ENCODE measurements at places on chromosomes 7 and 10.

DNA sequence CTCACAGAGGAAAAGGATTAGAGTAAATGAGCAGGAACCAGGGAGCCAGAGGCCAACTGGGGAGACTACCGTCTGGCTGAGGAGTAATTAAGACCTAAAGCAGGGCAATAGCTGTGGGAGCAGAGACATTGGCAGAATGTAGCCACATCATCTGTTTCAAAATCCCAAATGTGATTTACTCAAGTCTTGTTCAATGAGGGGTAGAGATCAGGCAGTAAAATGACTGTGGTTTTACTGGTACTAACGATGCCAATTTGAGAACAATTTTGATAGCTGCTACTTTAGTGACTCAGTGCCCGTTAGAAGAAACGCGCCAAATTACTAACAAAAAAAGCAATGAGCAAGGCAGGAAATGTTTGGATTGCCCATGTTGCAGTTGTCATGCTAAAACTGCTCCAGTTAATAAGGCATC is 12.7 kb upstream of the MIOS start:
- no peak for DNase-seq

- DNase-seq = no peak
Observed at GRCh38 chr10:133385214-133385613, 6.2 kb downstream of the PAOX start.

- DNase-seq = no peak
Observed at GRCh38 chr7:21777921-21778320, 167.8 kb downstream of the CDCA7L start.

DNA sequence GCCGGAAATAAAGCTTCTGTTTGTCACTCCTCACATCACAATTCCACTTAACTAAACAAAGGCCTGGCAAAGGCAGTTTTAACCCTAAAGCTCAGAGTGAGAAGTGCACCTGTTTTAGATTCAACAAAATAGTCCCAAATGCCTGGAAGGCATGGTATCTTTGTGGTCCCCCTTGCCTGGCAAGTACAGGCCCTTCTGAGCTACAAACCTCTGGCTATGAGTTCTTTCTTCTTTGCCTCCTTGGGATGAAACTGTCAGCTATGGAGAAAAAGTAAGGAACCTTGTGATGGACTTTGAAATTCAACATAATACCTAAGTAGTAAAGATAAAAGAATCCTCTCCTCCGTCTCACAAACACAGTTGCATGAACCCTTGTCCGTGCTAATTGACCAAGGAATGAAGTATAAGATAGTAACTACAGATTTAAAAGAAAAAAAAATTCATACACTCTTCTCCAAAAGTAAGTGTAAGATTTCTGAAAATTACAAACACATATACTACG is 244.5 kb upstream of the ETV1 start:
- no peak for DNase-seq

DNA sequence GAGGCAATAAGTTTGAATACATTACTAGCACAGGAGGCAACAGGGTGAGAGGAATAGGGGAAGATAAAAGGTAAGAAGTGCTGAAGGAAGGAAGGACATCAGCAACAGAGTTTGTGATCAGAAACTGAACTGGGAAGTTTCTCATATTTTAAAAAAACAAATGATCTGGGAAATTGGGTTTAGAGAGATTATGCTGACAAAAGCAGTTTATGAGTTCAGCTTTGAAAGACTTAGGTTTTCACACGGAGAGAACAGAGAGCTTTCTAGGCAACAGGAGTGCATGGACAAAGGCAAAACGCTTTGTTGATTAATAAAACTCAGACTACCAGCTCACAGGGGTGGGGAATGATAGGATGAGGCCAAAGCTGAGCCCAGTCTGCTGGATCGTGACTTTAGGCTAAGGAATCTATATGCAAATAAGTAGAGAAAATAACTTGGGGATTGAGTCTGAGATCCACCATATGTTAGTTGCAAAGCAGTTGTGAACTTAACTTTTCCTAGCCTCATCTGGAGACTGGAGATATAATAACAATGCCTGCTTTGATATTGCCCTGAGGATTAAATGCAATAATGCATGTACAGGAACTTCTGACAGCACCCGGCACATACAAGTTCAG is 4.2 kb downstream of the OSBPL3 start:
- no peak for DNase-seq

GRCh38 chr7:75024922-75025321 is 48.7 kb downstream of the RCC1L start:
- no peak for DNase-seq

DNA sequence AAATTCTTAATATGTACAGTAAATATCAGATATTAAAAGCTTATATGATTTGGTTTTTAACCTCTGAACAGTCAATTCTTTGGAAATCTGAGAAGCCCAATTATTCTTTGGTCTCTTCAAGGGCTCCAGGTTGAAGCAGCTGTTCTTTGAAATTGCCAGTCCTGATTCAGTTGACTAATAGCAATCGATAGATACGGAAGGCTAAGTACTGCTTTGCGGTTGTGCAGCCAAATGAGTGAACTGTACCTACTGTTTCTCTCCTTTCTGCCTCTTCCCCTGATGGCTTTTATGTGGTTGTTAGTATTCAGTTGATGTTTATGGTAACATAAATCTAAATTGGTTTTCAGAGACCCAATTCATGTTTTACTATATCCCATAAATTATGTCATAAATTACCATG is 103.1 kb upstream of the RPA3 start:
- no peak for DNase-seq

DNA sequence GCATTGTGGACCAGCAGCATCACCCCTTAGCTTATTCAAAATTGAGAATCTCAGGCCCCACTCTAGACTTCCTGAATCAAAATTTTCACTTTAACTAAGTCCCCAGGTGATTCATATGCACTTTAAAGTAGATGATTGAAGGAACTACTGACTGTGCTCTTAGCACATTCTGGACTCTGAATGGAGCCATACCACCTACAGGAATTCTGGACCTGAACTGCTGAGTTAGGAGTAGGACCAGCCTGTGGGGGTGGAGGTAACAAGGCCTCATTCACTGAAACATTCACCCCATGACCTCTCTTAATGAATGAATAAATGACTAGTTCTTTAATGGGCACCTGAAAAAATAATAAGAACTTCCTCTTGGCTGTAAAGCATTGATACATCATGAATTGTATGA is 7.3 kb downstream of the PDK4 start:
- no peak for DNase-seq

GRCh38 chr7:140203556-140203955 is 26.8 kb upstream of the KDM7A start:
- DNase-seq = no peak

GRCh38 chr7:71695186-71695585 is 563.2 kb downstream of the GALNT17 start:
- DNase-seq = no peak

- no peak for DNase-seq
Observed at GRCh38 chr7:116236020-116236630, 25.8 kb downstream of the TES start.

DNA sequence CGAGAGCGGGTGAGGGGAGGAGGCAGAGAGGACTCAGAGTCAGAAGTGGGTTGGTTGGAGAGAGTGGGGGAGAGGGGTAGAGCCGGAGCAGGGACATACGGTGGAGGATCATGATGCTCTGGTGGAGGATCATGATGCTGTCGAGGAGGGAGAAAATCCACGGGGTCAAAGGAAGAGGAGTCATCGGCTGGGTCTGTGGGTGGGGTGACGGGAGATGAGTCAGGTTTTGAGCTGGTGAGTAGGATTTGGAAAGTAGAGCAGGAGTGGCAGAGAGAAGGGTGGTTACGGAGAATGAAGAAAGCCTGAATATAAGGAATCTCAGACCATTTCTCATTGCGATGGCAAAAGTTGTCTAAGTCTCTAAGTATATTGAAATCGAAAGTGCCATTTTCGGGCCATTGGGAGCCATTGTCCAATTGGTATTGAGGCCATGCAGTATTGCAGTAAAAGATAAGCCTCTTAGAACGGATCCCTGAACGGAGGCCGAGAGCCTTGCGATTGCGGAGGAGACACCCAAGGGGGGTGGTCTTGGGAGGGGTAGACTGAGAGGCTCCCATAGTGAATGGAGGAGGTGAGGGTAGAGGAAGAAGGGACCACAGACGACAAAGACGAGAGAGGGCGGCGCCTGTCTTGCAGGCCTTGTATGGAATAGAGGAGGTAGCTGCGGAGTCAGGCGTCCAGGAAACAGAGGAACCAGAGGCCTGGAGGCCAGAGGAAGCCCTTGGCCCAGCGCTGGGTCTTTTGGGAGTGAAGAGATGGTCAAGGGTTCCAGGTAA is 23.8 kb downstream of the SCIN start:
- DNase-seq = no peak

DNA sequence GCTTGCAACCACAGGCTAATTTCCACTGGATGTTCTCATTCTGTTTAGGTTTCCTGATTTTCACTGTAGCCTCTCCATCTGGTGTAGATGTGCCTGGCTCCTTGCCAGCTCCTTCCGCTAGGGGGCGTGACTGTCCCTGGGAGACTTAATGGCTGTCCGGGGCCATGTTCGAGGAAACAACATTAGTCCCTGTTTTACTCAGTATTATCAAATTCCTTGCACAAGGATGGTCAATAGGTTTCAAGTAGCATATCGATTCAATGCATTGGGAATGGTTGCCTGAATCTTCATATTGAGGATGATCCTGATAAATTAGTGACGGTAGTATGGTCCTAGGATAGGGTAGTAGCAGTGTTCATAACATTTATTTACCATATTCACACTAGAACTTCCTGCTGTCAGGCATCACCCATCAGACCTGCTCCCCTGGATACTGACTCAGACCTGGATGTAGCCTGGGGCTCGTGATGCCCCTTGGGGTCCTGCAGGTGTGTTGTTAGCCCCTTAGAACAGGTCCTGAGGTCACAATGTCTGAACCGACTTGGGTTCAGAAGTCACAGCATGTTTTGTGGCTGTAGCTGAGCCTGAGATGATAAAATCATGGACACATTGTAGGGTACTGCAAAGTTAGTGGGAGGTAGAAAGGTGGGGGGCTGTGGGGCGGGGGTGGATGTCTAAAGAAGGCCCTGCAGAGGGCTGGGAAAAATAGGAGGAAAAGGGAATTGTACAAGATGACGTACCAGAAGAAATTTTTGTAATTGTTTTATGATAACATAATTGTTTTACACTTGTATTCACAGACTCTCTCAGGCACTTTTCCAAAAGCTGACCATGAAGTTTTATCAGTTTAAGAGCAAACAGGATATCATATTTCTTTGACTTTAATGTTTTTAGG is 8.9 kb upstream of the EXOC6 start:
- DNase-seq = no peak

DNA sequence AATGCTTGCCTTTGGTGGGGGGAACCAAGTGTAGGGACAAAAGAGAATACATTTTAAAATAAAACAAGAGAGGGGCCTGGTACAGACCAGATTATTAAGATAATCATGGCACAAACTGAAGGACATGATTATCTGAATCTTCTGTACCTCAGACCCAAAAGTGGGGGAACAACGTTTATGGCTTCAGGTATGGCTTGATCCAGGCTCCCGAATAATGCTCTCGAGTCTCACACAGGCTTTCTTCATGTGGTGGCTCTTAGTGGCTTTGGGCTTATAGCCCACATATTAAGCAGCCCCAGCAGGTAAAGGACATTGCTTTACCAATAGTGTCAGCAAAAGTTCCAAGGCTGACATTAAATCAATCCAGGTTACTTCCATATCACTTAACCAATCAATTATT is 106.8 kb upstream of the FOXK1 start:
- DNase-seq = no peak

GRCh38 chr7:79806161-79806734 is 328.4 kb upstream of the GNAI1 start:
- DNase-seq = no peak

- DNase-seq = no peak
Observed at GRCh38 chr7:149404825-149405224, 56.0 kb downstream of the ZNF777 start.

DNA sequence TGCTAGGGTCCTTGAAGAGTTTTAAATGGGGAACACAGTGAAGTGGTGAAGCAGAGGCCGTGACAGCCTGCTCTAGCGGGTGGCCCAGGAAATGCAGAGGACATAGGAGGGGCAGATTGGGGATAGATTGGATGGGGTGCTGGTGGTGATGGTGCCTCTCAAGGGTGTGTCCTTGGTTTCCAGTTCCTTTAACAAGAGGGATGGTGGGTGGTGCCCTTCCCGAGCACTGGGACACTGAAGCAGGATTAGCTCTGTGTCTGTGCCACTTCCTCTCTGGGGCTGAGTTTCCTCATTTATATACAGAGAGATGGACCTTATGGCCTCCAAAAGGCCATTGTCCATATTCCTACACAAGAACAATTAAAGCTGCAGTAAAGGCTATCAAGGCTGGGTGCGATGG is 285.5 kb downstream of the TCF7L2 start:
- DNase-seq = no peak

- DNase-seq = no peak
Observed at GRCh38 chr7:140769852-140770251, 73.3 kb downstream of the NDUFB2 start.

Measured in GF-D8 (cell line).